CD4-positive, alpha-beta memory T cell (primary cell): ENCODE measurements at places on chromosomes 2 and 18.

DNA sequence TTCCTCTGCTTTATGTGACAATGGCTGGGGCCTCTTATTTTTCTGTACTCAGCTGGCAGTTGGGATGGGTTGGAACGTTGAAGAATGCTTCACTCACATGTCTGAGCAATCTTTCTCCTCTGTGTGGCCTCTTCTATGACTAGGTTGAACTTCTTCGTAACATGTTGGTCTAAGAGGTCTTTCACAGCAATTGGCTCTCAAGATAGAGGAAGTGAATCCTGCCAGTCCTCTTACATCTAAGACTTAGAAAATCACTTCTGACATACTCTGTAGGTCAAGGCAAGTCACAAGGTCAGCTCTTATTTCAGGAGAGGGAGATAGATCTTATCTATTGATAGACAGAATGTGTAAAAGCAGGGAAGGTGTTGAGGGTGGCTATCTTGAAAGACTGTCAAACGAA lies 174.1 kb downstream of the NYAP2 start:
- H3K27ac ChIP-seq = no peak overlapping the region
- no peak overlapping the region for H3K4me3 ChIP-seq
- no peak for DNase-seq

GRCh38 chr2:228703152-228703551 lies 521.7 kb upstream of the SPHKAP start:
- no peaks in the 10 kb centered on the region for H3K36me3 ChIP-seq
- H3K27ac ChIP-seq = no peak overlapping the region
- H3K4me1 ChIP-seq = no peaks in the 10 kb centered on the region
- H3K4me3 ChIP-seq = no peak overlapping the region

- H3K27me3 ChIP-seq = peaks cover 16% of the 10 kb centered on the region
- H3K36me3 ChIP-seq = no peaks in the 10 kb centered on the region
- peaks cover 29% of the 10 kb centered on the region for H3K4me1 ChIP-seq
- no peak overlapping the region for H3K4me3 ChIP-seq
- no peak overlapping the region for H3K27ac ChIP-seq
These were observed 1.1 kb downstream of the IGFBP5 start for GRCh38 chr2:216694082-216694825.

DNA sequence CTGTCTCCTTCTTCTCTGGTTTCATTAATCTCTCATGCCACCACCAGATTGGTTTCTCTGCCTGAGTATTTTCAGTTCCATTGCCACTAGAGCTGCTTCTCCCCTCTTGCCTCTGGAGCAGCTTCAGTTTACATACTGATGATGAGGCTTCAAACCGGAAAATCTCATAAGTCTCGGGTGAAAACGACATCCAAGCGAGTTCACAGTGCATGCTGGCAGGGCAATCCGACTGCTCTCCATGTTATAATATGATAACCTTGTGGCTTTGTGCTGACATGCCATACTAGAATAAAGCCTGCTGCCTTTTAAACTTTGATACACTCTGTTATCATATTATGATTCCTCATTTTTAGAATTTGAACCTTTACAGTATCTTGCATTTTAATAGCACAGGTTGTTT lies 153.5 kb downstream of the PRPF40A start:
- no peak overlapping the region for H3K27ac ChIP-seq
- H3K4me3 ChIP-seq = no peak overlapping the region
- H3K36me3 ChIP-seq = no peaks in the 10 kb centered on the region
- H3K27me3 ChIP-seq = no peaks in the 10 kb centered on the region
- H3K4me1 ChIP-seq = no peaks in the 10 kb centered on the region
- DNase-seq = no peak

DNA sequence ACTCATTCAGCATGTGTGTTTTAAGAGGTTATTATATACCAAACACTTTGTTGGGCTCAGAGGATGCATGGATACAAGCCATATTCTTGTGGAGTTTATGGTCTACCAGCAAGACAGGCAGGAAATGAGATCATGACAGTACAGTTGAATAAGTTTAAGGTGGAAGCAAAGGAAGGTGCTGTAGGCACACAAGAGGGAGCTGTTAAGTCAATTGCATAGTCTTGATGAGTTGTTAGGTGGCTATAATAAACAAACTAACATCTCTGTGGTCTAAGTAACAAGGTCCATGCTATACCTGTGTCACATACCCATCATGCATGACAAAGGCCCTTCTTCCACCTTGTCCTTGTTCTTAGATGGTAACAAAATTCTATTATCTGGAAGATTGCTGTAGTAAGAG lies 538.3 kb downstream of the CNTNAP5 start:
- H3K27ac ChIP-seq = no peak overlapping the region
- no peak for DNase-seq
- no peak overlapping the region for H3K4me3 ChIP-seq

GRCh38 chr2:200767111-200767885 lies 44.4 kb upstream of the BZW1 start:
- H3K36me3 ChIP-seq = no peaks in the 10 kb centered on the region
- H3K4me3 ChIP-seq = no peak overlapping the region
- no peak for DNase-seq

DNA sequence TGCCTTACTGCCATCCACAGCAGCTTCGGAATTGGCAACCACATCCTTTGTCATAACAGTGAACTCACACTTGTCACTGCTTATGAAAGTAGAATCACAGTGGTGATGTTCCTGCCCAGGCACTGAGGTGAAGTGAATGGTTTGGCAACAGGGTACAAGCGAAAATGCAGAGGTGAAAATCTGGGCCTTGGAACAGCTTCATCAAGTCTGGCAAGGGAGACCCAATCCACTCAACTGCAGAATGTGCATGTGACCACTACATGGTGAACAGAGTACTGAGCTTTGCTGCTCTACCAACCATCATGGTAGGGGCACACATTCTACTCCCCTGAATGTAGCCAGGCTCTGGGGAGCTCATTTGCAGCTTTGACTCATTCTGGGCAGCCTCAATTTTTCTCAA lies 15.0 kb upstream of the SKA1 start:
- H3K36me3 ChIP-seq = no peaks in the 10 kb centered on the region
- no peaks in the 10 kb centered on the region for H3K27me3 ChIP-seq
- no peak for DNase-seq
- H3K27ac ChIP-seq = no peak overlapping the region
- no peak overlapping the region for H3K4me3 ChIP-seq

- H3K36me3 ChIP-seq = peaks cover 3% of the 10 kb centered on the region
- no peak overlapping the region for H3K4me3 ChIP-seq
- no peak for DNase-seq
- no peaks in the 10 kb centered on the region for H3K27me3 ChIP-seq
- H3K27ac ChIP-seq = no peak overlapping the region
These were observed 18.9 kb upstream of the GMCL1 start for GRCh38 chr2:69810550-69810949.

DNA sequence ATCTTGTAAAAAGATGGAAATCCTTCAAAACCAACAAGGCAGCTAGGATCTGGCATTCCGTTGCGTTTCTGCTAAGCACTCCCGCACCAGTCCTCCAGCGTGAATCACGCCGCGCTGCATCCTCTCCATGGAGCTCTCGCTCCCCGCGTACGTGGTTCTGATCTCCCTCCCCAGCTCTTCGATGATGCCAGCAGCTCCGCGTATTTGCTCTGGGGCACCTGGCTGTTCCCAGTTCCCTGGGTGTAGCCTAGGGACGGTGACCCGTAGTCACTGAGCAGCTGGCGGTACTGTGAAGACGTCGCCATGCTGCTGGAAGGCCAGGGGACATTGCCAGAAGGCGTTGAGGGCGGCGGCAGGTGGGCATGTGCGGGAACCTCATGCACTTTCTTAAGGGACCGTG lies 407.5 kb downstream of the RNF144A start:
- peaks cover 5% of the 10 kb centered on the region for H3K27me3 ChIP-seq
- no peak overlapping the region for H3K27ac ChIP-seq
- H3K36me3 ChIP-seq = no peaks in the 10 kb centered on the region
- no peaks in the 10 kb centered on the region for H3K4me1 ChIP-seq

DNA sequence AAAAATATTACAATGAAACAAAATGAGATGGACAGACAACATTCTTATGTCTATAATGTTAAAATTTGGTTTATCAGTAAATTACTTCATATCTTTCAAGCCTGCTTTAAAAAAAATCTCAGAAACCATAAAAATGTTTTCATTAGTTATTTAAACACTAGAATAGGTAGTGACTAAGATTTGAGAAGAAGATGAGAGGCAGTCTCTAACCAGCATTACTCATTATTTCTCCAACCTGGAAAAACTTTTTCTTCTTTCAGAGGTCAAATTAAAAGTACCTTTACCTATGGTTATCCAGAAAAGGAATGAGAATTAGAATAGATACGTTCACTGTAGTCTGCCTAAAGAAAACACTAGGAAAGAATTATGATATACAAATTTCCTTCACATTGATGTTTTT lies 50.3 kb downstream of the IKZF2 start:
- no peak overlapping the region for H3K4me3 ChIP-seq
- no peak for DNase-seq
- no peaks in the 10 kb centered on the region for H3K36me3 ChIP-seq
- no peak overlapping the region for H3K27ac ChIP-seq
- H3K4me1 ChIP-seq = peaks cover 7% of the 10 kb centered on the region

GRCh38 chr2:99066075-99066958 lies 75.2 kb upstream of the C2orf15 start:
- peaks cover 18% of the 10 kb centered on the region for H3K4me1 ChIP-seq
- H3K36me3 ChIP-seq = no peaks in the 10 kb centered on the region

GRCh38 chr2:55395724-55396605 lies 23.7 kb downstream of the CCDC88A start:
- no peak overlapping the region for H3K27ac ChIP-seq
- no peaks in the 10 kb centered on the region for H3K27me3 ChIP-seq
- no peaks in the 10 kb centered on the region for H3K4me1 ChIP-seq
- DNase-seq = no peak

DNA sequence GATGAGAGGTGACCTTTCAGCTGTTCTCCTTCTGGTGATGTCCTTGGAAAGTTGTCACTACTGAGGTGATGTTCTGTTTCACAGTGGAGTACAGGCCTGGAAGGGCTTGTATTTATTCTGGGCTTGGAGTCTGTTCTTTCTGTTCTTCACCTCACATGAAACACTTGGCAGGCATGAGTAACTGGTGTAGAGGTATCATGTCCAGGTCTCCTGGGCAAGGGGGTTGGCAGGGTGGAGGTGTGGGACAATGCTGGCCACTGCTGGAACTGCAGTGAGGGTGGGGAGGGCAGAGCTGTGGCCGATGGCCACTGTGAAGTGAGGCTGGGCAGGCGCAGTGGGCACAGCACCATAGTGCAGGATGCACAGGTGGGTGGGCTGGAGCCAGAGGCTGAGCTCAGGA lies 35.4 kb downstream of the PLEKHB2 start:
- H3K27me3 ChIP-seq = no peaks in the 10 kb centered on the region
- no peak overlapping the region for H3K27ac ChIP-seq
- H3K36me3 ChIP-seq = peaks cover 34% of the 10 kb centered on the region
- no peak for DNase-seq
- no peaks in the 10 kb centered on the region for H3K4me1 ChIP-seq
- no peak overlapping the region for H3K4me3 ChIP-seq

DNA sequence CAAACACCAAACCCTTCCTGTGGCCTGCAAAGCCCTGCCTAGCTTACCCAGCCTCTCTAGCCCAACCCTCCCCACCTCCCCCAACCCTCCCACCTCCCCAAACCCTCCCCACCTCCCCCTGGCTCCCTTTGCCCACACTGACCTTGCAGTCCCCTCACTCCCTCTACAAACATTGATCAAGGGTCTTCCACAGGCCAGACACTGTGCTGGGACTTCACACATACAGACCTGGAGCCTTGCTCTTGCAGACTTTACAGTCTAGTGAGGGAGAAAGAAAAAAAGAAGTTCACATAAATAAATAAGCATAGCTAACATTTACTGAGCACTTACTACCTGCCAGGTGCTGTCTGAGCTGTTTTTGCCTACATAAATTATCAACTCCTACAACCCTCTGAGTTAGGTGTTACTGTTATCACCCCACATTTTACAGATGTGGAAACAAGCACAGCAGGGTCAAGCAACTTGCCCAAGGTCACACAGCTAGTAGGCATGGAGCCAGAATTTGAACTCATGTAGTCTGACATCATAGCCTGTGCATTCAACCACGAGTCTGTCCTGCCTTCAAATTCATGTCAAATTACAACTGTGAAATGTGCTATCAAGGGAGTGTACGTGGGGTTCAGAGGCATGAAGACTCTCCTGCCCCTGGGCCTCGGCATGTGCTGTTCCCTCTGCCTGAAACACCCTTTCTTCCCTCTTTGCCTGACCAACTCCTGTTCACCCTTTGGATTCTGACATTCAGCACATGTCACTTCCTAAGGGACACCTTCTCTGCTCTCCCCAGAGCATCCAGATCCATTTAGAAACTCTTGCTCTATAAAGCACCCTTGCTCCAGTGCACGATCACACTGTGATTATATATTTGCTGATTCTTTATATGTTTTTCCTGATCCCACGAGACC lies 209.9 kb downstream of the TNS1 start:
- no peak overlapping the region for H3K27ac ChIP-seq
- H3K36me3 ChIP-seq = no peaks in the 10 kb centered on the region
- no peaks in the 10 kb centered on the region for H3K27me3 ChIP-seq
- DNase-seq = no peak
- H3K4me3 ChIP-seq = no peak overlapping the region

- H3K4me3 ChIP-seq = no peak overlapping the region
- H3K4me1 ChIP-seq = no peaks in the 10 kb centered on the region
- no peak overlapping the region for H3K27ac ChIP-seq
- no peak for DNase-seq
- no peaks in the 10 kb centered on the region for H3K36me3 ChIP-seq
- H3K27me3 ChIP-seq = no peaks in the 10 kb centered on the region
These were observed 109.2 kb downstream of the DYSF start for GRCh38 chr2:71562518-71562917.

DNA sequence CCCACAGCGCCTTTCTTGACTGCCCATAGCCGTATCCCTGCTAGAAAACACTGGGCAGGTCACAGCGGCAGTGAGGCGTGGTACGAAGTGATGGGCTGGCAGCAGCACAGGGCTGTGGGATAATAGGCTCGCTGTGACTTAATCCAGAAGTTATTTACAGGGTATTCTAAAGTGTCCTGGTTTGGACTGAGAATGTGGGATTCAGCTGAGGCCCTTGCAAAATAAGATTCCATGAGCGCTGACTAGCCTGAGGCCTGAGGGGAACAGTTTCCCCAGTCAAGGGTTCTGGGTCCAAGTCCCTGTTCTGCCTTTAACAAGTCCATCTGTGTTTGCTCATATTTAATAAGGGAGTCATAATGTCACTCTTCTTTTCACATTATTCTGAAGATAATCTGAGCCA lies 34.6 kb downstream of the SETBP1 start:
- peaks cover 4% of the 10 kb centered on the region for H3K4me1 ChIP-seq
- H3K36me3 ChIP-seq = no peaks in the 10 kb centered on the region
- H3K27me3 ChIP-seq = no peaks in the 10 kb centered on the region
- no peak overlapping the region for H3K4me3 ChIP-seq
- no peak for DNase-seq

DNA sequence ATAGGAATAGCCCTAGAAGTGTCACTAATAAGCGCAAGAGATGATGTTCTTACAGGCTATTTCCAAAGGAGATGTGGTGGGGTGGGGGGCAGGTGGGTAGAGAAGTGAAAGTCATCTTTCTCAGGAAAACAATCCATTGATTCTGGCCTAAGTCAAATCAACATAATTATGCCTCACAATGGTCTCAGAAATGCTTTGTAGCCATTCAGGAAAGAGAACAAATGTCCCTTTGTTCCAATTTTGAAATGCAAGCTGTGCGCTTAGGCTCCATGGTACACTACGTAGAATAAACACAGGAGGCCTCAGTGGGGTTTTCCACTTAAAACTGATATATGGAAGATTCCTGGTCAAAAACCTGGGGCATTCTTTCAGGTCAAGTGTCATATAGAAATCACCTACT lies 529.9 kb upstream of the KLHL29 start:
- H3K4me3 ChIP-seq = no peak overlapping the region
- no peaks in the 10 kb centered on the region for H3K4me1 ChIP-seq
- no peak for DNase-seq
- H3K36me3 ChIP-seq = no peaks in the 10 kb centered on the region
